Lung microvascular endothelial cell (primary cell): ENCODE measurements at places on chromosomes 4 and X. TPM values are rescaled to one million over a fixed set of nuclear protein-coding genes. Genes with fewer than 3 reads are reported as not detected.
A peak's percentile ranks its signal among the peaks of the same experiment; 100 is the strongest.

- no peak for DNase-seq
Measured at GRCh38 chr4:6239968-6240367, 29.7 kb upstream of the WFS1 start.

ACSL4 gene
- 47.0 and 48.8 TPM in 2 replicates for total RNA-seq

DNA sequence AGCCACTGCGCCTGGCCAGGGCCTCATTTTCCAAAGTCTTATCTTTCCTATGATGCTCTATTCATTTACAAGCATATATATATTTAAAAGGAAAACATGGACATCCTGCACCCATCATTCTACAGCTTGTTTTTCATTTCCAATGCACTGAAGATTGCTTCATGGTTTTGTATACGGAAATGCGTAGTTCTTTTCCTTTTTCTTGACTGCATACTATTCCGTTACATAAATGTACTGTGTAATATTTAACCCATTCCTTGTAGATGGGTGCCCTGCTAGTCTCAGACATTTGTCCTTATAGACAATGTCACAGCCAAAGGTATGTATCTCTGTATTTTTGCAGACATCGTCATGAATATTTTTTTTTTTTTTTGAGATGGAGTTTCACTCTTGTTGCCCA is 257.0 kb downstream of the ASMT start:
- DNase-seq, result no peak

GRCh38 chr4:54440394-54441136 is 211.5 kb downstream of the PDGFRA start:
- peak; percentile 53 for DNase-seq

TRIML2 gene
- total RNA-seq, result 3.7 TPM in 1 of 2 replicates, not detected in the other

AGTR2 gene
- not detected in 2 replicates for total RNA-seq

GRCh38 chrX:119729408-119730201 is 28.8 kb upstream of the SOWAHD start:
- DNase-seq, result peak; percentile 64

- DNase-seq, result no peak
Measured at GRCh38 chr4:41006141-41006540, 208.2 kb downstream of the APBB2 start.

DNA sequence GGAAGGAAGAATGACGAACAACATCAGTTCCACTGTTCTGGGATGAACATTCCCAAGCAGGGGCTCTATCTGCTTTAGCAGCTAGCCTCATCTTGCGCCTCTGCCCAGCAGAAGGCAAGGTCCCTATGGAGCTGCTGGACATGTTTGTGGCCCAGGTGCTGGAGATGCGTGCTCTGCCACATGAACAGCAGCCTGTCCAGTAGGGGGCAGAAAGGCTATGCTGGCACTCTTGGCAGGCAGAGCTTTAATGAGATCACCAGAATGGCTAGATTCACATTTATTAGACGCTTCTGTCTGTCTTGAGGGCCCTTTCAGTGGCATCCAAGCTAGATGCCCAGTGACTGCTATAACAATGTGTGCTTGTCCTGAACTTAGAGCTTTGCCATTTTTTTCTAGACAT is 1826.0 kb downstream of the STIM2 start:
- DNase-seq, result peak; percentile 7

GC gene
- not detected in 2 replicates for total RNA-seq

GRCh38 chr4:109749388-109750082 is 19.7 kb upstream of the PLA2G12A start:
- no peak for DNase-seq

CDK16 gene
- 37.9 and 39.5 TPM in 2 replicates for total RNA-seq

GRCh38 chr4:94897023-94897422 is 139.3 kb downstream of the BMPR1B start:
- no peak for DNase-seq

PITX2 gene
- under 0.01 TPM in 1 of 2 replicates, not detected in the other for total RNA-seq

RBM47 gene
- under 0.01 TPM in 1 of 2 replicates, not detected in the other for total RNA-seq

GRCh38 chrX:136130931-136131833 is 16.2 kb upstream of the FHL1 start:
- peak; percentile 86 for DNase-seq

GRCh38 chrX:145727476-145727875 is 90.2 kb upstream of the SLITRK2 start:
- DNase-seq, result no peak

GPR143 gene
- 2.2 and 3.3 TPM in 2 replicates for total RNA-seq

GRCh38 chr4:140256335-140256734 is 102.4 kb upstream of the MAML3 start:
- peak; percentile 70 for DNase-seq
